Activated naive CD8-positive, alpha-beta T cell treated with anti-CD3 and anti-CD28 coated beads, Interleukin-2, amount 10 ng/mL, durations not matched to agents 7 days and 5 days (primary cell): ENCODE measurements at places on chromosomes 5 and 9. TPM values are rescaled to one million over a fixed set of nuclear protein-coding genes. Genes with fewer than 3 reads are reported as not detected.
A peak's percentile ranks its signal among the peaks of the same experiment; 100 is the strongest.

DNA sequence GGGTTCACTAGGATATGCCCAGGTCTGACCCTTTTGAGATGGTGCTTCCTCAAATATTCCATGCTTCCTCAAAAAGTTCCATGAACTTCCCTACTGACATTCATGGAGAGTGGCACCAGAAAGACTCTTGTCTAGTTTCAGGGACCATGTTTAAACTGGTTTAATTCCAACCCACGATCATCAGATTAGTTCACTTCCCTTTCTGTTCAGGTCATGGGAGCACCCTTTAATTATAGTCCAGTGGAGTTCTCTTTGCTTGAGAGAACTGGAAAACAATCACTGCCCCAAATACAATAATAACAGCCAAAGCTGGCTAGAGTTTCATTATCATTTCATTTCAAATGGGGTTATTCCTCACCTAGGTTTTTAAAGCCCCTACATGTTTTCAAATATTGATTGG lies 9.7 kb upstream of the ERBIN start:
- H3K4me3 ChIP-seq, result no peak overlapping the region
- H3K4me1 ChIP-seq, result no peaks in the 10 kb centered on the region
- DNase-seq, result no peak
- no peaks in the 10 kb centered on the region for H3K27me3 ChIP-seq

GRCh38 chr9:107367727-107368502 lies 84.8 kb downstream of the RAD23B start:
- no peaks in the 10 kb centered on the region for H3K4me1 ChIP-seq
- no peak overlapping the region for H3K4me3 ChIP-seq
- no peaks in the 10 kb centered on the region for H3K36me3 ChIP-seq
- DNase-seq, result no peak

DNA sequence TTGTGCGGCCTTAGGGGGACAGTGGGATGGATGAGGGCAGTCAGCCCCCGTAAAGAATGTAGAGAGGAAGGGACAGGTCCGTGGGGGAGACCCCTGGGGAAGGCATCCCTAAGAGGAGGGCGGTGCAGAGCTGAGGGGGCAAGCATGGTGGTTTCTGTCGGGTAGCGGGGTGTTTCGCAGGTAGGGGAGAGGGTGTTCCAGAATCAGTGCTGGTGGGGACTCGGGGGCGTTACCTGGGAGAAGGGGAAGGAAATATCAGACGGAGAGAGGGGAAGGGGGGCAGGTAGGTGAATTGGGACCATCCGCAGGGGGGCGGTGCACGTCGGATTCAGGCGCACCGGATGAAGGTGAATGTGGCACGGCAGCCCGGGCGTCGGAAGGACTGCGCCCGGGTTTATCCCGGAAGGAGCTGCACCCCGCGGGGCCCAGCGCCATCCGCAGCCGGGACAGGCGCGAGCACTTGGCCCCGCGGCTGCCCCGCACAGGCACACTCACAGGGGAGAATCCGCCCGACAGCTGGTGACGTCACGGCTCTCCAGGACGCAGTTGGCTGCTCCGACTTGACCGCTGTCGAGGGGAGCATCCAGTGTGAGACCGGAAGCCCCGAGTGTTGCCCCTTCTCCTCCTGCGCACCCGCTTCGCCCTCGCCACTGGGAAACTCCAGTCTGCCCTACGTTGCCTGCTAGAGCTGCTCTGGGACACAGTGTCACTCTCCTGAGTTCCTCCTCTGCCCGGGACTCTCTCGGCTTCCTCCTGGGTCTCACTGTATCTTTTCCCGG lies 1.3 kb downstream of the CD72 start:
- no peaks in the 10 kb centered on the region for H3K27me3 ChIP-seq
- peak overlapping the region; percentile 88 for H3K4me3 ChIP-seq
- H3K4me1 ChIP-seq, result peaks cover 52% of the 10 kb centered on the region
- H3K27ac ChIP-seq, result peak overlapping the region; percentile 96
- H3K36me3 ChIP-seq, result peaks cover 24% of the 10 kb centered on the region
- peak; percentile 79 for DNase-seq

DNA sequence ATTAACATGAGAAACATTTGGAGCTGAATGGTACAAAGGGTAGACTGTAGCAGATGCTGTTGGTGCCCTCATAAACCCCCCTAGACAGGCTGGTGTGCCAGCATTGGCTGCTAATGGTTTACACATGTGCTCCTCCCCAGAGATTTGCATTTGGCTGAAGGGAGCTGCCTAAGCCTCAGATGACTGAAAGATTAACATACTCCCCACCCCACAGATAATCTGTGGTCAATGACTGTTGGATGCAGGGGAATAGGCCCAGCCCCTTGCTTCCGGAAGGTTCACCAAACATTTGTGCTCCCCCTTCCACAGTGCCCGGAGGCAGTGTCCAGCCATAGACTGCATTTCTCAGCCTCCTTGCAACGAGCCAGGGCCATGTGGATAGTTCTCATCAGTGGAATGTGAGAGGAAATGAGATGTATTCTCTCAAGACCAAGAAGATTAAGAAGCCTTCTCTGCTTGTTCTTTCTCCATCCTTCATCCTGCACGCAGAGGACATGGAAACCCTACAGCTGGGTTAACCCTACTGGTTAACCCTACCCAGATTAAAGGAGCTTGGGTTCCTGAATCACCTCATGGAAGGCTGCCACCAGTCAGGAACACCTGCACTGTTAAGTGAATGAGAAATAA lies 79.6 kb downstream of the PHAX start:
- H3K4me3 ChIP-seq, result no peak overlapping the region
- H3K4me1 ChIP-seq, result peaks cover 24% of the 10 kb centered on the region
- H3K27me3 ChIP-seq, result no peaks in the 10 kb centered on the region
- no peak overlapping the region for H3K27ac ChIP-seq
- DNase-seq, result no peak

DNA sequence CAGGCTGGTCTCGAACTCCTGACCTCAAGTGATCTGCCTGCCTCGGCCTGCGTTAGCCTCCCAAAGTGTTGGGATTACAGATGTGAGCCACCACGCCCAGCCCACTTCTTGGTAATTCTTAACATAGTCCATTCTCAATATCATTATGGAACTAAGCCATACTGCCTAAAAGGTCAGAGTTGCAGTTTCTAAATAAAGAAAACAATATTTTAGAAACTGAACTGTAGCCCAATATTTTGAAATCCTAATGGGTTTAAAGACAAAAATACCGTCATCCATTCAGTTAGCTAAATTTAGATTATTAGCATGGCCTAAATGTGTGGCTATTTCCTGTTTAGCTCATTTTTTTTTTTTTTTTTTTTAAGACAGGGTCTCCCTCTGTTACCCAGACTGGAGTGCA lies 99.5 kb downstream of the USP20 start:
- H3K27ac ChIP-seq, result peak overlapping the region; percentile 58
- peaks cover 37% of the 10 kb centered on the region for H3K36me3 ChIP-seq
- H3K4me3 ChIP-seq, result no peak overlapping the region
- H3K4me1 ChIP-seq, result peaks cover 46% of the 10 kb centered on the region

- H3K4me1 ChIP-seq, result no peaks in the 10 kb centered on the region
- DNase-seq, result no peak
- H3K4me3 ChIP-seq, result no peak overlapping the region
- H3K27ac ChIP-seq, result no peak overlapping the region
Observed at GRCh38 chr5:122463221-122463620, 151.2 kb downstream of the SNCAIP start.

DNA sequence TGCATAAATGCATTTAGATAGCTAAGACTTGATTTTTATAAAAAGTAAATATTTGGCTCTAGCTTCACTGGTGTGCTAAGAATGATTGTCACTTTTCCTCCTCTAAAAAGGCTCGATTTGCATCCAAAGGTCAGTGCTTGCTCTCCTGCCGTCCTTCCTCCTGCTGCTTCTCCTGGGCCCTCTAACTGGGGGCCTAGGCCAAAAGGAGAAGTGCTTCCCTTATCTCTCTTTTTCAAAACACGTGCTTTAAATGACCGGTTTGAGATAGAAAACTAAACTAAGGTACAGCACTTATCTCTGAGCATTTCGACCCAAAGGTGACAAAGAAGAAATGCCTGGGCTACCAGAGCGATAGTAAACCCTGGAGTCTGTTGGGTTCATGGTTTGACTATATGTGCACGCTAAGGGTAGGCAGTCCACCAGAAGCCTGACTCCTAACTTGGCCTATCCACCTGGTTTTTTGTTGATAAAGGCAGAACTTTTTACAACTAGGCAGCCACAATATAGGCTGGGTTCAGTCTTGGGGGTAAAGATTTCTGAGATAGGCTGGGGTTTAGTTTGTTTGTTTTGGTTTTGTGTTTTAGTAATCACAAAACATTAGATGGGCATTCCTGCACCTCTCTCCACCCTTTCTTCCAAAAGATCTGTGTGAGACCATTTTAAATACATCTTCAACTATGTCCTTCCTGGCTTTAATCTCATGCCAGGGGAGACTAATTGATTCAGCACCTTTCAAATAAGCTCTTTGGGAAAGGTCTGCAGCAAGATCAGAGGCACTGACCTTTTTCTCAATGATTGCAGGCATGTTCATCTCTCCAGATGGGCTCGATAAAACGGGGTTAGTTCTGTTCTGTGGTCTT lies 3.8 kb downstream of the NR2F1-AS1 start:
- H3K36me3 ChIP-seq, result peaks cover 1% of the 10 kb centered on the region
- DNase-seq, result no peak
- no peak overlapping the region for H3K27ac ChIP-seq
- H3K27me3 ChIP-seq, result peaks cover 78% of the 10 kb centered on the region
- no peak overlapping the region for H3K4me3 ChIP-seq

- H3K27me3 ChIP-seq, result no peaks in the 10 kb centered on the region
- DNase-seq, result no peak
- no peak overlapping the region for H3K27ac ChIP-seq
- H3K36me3 ChIP-seq, result no peaks in the 10 kb centered on the region
- no peaks in the 10 kb centered on the region for H3K4me1 ChIP-seq
Observed at GRCh38 chr5:130541617-130542221, 623.3 kb downstream of the HINT1 start.

DNA sequence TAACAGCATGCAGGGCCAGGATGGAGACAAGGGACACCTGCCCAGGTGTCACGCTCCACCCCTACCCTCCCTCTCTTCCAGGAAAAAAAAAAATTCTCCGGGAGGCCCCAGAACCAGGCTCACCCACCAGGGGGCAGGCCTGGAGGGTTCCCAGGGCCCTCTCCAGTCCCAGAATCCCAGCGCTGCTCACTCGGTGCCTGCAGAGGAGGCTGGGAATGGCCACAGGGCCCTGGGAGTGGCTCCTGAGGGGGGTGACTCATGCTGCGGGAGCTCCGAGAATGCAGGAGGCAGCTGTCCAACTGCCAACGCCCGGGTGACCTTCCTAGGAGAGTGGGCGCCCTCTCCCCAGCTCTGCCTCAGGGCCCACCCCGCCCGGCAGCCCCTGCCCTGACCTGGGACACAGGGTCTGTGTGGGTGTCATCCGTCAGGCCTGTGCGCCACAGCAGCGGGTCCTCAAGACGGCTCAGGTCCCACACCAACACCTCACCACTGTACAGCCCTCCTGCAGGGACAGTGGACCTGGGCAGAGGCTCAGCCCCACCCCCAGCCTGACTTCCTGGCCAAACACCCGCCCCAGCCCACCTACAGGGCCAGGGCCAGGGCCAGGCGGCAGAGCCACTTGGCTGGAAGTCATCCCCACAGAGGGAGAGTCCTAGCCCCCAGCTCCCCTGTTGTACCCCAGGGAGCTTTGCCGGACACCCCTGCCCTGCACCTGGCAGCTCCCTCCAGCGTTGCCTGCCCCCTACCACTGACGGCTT lies 21.2 kb downstream of the DYNC2I2 start:
- H3K4me1 ChIP-seq, result no peaks in the 10 kb centered on the region
- H3K36me3 ChIP-seq, result peaks cover 8% of the 10 kb centered on the region
- no peak overlapping the region for H3K4me3 ChIP-seq
- no peaks in the 10 kb centered on the region for H3K27me3 ChIP-seq
- H3K27ac ChIP-seq, result no peak overlapping the region

GRCh38 chr9:8338767-8339510 lies 539.4 kb upstream of the DMAC1 start:
- no peaks in the 10 kb centered on the region for H3K4me1 ChIP-seq
- H3K4me3 ChIP-seq, result no peak overlapping the region
- DNase-seq, result no peak

DNA sequence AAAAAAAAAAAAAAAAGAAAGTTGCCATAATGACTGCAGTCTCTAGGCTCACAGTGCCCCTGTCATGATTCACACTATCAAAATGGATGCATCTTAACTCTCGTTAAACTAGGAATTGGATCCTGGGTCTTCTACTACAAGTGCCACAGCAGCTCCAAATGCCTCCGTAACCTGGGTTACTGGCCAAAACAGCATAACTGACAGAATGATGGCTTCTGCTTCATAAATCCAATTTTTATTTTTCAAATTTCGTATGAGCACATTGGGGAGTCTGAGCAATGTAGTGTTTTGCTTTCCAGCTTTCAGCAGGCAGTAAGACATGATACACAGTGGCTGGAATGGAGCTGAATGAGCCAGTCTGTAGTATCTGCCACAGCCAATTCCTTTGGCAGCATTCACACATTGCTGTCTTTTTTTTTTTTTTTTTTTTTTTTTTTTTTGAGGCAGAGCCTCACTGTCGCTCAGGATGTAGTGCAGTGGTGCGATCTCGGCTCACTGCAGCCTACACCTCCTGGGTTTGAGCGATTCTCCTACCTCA lies 36.0 kb upstream of the NPM1 start:
- H3K4me1 ChIP-seq, result peaks cover 11% of the 10 kb centered on the region
- no peak overlapping the region for H3K27ac ChIP-seq
- H3K4me3 ChIP-seq, result no peak overlapping the region
- H3K36me3 ChIP-seq, result no peaks in the 10 kb centered on the region

Gene MARCOL
- not detected for total RNA-seq

Gene AGXT2
- total RNA-seq, result not detected

Gene OR1Q1
- 0.33 TPM for total RNA-seq

Gene SNX18
- 26.2 TPM for total RNA-seq

Gene OR13C9
- total RNA-seq, result not detected

Gene LARP1
- 175 TPM for total RNA-seq

Gene IRX2
- not detected for total RNA-seq
